Mucosa of gallbladder (tissue), 1 donor: ENCODE measurements at places on chromosomes 5 and 9. TPM values are rescaled to one million over a fixed set of nuclear protein-coding genes. Genes with fewer than 3 reads are reported as not detected.

DNA sequence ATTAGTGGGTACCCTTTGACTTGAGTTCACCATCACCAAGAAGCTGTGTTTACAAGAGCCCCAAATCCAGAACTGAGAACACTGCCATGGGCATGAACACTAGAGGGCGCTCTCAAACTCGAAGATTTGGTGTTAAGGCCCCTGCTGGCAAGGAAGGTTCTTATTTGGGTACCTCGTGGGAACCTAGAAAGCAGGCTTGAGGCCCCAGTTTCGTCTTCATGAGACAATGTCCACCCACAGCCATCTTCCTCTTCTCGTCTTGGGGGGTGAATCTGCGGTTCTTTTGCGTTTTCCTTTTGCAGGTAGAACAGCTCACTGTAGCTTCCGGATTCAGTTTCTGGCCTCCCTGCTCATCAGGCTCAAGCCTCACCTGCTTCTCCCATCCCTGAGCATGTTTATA is 184.0 kb downstream of the SEMA5A start:
- peak; percentile 53 for DNase-seq

- DNase-seq = no peak
Observed at GRCh38 chr5:65952259-65952658, 25.9 kb downstream of the ERBIN start.

Gene SELENOP
- total RNA-seq = 510 TPM

Gene IL13
- total RNA-seq = not detected

DNA sequence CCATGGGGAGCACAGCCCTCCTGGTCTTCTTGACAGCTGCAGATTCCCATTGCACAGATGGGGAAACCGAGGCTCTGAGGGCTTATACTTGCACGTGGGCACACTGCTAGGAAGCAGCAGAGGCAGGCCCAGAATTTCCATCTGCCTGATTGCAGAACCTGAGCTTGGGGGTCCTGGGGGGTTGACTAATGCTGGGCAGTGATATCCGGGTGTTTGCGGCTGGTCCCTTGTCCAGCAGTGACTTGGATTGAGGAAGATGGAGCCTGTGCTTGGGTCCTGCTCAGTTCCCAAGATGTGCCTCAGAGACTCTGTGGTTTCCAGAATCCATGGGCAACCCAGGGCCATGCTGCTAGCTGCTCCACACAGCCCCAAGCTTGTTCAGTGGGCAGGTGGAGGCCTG is 91.2 kb downstream of the PHF2 start:
- no peak for DNase-seq

GRCh38 chr5:108003178-108003577 is 332.4 kb upstream of the EFNA5 start:
- DNase-seq = peak; percentile 10

Gene TOMM5
- total RNA-seq = 53.9 TPM

DNA sequence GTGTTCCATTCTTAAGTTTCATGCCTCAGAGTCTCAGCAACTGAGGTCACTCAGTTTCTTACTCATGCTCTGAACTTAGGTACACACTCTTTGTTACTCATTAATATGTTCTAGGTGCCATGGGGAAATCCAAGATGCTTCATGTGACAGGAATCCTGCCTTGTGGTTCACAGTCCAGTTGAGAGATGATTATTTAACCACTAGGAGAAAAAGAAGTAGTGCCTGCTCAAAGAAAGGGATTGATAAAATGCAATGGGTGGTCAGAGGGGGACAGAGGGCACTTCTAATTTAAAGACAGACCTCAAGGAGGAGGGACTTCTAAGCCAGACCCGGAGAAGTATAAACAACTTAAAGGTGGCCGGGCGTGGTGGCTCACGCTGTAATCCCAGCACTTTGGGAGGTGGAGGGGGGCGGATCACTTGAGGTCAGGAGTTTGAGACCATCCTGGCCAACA is 69.0 kb downstream of the UGCG start:
- DNase-seq = peak; percentile 61

Gene GABRP
- 44.3 TPM for total RNA-seq

Gene FBXW2
- total RNA-seq = 44.9 TPM

- no peak for DNase-seq
Observed at GRCh38 chr5:172396220-172396619, 58.1 kb downstream of the SH3PXD2B start.

GRCh38 chr5:3595006-3595961 is at the start of gene IRX1:
TSS of gene IRX1 (plus strand) at chr5:3595832. CDS start at chr5:3596106, 274 bp downstream.
- no peak for DNase-seq

Gene CDK7
- total RNA-seq = 21.1 TPM
